ENCODE measurements at places on chromosomes 7 and 10.
A peak's percentile ranks its signal among the peaks of the same experiment; 100 is the strongest.

DNA sequence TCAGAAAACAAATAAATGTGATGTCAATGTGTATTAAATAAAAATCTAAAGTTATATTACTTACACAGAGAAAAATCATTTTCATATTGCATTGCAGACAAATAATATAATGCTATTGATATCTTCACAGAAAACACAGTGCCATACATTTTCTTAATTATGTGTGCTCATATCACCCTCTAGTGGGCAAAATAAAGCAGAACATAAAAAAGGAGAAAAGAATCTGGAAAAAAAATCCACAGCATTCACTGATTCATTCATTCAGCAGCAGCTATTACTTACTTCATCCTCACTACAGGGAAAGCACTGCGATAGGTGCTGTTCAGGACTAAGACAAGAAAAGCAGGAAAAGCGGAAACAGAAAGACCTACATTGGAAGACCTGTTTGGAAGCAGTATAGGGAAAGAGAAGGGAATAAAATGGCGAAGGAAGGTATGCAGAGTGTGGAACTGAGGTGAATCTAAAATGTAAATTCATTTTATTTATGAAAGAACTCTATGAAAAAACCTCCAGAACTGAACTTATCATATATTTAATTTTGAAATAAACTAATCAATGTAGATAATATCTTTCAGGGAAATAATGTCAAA, 73.2 kb downstream of the POT1 start:
- DNase-seq, result peak; percentile 43

DNA sequence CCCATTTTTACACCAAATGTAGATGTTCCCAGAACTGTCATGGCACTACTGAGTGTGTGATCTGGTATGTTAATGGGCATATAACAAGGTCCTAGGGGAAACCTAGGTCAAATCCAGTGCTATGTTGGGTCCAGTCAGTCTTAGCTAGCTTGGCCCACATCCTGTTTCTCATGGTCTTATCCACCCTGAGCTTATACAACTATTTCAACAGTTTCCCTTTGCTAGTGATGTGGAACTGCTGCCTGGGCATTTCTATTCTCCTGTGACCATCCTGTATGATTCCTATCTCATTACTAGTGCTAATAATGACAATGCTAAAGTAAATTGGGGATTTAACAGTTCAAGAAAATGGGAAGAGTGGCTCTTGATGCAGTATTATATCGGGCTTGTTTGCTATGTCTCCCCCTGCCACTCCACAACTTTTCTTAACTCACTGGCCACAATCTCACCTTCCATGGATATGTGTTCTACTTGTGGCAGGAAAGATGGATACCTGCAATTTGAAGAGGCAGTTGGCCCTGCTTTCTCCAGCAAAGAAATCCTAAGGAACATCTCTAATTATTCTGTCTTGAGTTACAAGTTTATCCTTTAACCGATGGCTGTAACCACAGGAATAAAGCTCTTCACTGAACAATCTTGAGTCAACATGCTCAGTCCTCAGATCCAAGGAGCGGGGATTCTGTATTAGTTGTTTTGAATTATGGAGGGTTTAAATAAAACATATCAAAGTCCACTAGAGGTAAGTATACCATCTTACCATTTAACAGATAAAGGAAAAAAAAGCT, 707.8 kb downstream of the XPNPEP1 start:
- no peak for DNase-seq

- peak; percentile 78 for DNase-seq
Observed at GRCh38 chr7:40721342-40721949, 586.6 kb downstream of the SUGCT start.

GRCh38 chr10:123391275-123392028, 237.2 kb downstream of the BUB3 start:
- DNase-seq, result no peak

DNA sequence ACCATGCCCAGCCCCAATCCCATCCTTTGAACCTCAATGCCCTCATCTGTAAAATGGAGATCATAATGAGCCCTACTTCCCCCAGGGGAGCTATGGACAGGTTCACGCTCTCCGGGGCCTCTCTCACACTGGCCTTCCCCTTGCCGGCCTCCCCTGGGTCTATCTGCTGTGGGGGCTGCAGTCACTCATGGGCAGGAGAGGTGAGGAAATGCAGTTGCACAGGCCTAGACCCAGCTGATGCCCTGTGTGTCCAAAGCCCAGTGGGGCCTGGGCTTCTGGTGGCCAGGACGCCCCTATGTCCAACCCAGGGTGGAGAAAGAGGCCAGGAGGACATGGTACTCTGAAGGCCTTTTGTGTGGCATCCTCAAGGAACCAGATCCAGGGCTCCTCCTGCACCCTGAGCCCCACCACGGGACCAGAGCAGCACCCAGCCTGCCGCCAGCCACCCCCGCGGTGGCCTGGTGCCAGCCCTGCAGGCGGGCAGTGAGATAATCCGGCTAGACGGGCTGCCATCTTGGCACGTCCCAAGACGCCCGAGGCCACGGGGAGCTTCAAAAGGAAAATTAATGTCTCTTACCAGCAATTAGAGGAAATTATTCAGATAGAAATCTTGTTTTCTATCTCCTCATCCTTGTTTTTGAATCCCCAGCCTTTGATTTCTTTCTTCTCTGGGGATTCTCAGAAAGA, 39.0 kb downstream of the MYL10 start:
- DNase-seq, result no peak

- DNase-seq, result no peak
Observed at GRCh38 chr10:15620836-15621515, 98.7 kb downstream of the ITGA8 start.

- DNase-seq, result no peak
Observed at GRCh38 chr7:93569189-93569588, 5.3 kb downstream of the CALCR start.

DNA sequence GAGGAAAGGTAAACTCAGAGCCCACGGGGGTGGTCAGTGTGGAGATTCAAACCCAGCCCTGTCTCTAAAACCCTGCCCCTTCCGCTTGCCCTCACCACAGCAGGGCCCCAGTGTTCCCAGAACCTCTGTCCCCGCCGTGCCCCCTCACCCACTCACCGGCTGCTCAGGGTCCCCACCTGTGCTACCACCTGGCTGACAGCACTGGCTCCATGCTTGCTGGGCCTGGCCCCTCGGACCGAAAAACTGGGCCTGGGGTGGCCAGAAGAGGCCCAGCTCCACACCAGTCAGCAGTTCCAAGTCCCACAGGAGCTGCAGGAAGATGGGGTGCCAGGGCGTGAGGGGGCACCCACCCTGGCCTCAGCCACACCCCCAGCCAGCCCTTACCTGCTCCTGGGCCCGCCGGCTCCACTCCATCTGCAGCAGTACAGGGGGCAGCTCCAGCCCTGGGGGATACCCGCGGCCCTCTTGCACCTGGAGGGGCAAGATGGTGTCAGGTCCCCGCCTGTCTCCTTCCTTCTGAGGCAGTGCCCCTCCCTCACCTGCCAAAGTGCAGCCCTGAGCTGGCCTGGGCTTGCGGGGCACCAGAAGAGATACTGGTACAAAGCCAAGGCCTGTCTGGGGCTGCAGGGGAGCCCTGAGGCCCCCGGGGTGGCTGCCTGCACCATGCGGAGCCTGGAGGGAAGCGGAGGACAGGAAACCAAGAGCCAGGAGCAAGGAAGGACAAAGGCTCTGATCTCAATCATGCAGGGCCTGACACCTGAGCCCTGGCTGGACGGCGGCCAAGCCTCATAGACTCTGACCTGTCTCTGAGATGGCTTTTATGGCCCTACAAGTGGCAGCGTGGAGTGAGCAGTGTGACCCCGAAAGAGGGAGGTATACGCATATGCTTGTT, 11.7 kb downstream of the ATP6V1F start:
- no peak for DNase-seq

DNA sequence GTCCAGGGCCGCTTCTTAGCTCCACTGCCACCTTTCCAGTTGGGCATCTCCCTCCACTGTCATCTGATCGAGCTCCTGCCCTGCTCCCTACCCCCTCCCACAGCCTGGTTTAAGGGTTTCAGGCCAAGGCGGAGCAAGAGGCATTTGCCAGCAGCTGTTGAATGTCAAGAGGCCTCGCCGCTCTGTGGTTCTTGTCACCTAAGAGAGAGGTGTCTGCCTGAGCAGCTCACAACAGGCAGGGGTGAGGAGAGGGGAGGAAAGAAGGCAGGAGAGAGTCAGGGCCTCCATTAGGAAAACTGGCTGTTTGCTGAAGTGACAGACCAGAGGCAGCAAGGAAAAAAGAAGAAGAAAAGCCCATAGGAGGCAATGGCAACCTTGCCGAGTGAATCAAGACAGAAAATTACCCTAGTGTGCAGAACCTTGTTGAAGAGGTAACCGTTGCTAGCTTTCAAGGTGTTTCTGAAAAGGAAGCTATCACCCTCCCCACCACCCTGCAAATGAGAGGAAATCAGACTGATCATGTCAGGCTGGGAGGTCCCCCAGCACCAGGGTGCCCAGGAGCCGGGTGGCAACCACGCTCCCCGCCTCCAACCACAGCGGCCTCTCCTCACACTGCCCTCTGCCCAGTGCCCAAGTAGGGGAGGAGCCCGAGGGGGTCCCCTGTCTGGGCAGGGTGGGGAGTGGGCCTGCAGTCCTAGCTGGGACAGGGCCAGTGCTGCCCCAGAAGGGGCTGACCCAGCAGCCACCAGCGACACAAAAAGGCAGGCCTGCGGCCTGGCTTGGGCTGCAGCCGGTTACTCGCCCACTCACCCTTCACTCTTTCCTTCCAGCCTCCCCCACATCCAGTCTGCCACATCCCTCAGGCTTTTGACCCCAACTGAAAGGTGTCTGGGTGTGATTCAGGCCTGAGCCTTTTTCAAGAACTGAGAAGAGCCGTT, 7.1 kb downstream of the GATA3 start:
- no peak for DNase-seq

DNA sequence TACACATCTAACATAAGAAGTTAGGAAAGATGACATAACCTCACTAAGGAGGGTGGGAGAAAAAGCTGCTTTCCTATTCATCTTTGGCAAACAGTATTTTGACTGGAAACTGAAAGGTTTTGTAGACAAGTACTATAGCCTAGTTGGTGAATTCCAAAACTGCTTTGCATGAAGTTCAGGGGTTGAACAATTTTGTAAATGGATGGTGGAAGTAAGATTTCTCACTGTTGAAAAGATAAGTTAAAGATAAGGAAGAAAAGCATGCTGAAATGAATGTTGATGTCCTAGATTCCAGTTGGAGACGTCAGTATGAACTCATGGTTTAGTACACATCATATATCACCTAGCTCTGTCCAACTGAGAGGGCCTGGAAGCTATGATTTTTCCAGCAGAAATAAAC, 159.1 kb upstream of the FEZF1 start:
- no peak for DNase-seq

GRCh38 chr10:12730809-12731519, 270.5 kb downstream of the CCDC3 start:
- DNase-seq, result no peak

DNA sequence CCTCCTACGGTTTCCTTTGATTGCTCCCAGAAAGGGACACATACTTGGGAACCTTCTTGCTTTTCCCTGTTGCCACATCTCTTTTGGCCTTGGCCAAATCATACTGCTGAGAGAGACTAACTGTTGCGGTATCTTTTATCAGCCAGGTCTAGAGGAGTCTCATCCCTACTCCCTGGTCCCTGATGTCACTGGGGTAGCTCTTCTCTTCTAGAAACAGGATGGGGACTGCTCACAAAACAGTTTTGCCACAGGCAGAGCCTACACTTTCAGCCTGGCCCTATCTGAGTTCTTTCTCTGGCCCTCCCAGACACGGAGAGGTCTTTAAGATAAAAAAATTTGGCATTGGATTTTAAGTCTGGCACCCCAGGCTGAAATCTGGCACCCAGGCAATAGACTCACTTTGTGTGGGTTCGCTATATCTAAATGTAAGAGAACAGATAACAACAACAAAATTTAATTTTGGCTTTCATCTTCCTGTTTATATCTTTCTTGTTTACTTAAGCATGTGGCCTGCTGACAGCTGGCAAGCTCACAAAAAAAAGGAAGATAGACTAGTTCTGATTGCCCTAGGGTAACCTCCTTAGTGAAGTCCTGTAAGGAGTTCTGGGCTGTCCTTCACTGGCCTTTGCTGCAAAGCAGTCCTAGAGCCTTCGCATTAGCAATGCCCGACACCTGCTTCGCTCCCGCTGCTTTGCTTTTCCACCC, 228.3 kb upstream of the NPVF start:
- DNase-seq, result no peak

GRCh38 chr7:104775531-104775930, 238.5 kb upstream of the KMT2E start:
- DNase-seq, result no peak

- no peak for DNase-seq
Observed at GRCh38 chr10:102648269-102648888, 4.1 kb downstream of the TRIM8 start.

GRCh38 chr7:105202616-105203015, 186.1 kb downstream of the SRPK2 start:
- DNase-seq, result no peak

GRCh38 chr7:28207486-28208158, 27.0 kb upstream of the JAZF1 start:
- DNase-seq, result no peak

DNA sequence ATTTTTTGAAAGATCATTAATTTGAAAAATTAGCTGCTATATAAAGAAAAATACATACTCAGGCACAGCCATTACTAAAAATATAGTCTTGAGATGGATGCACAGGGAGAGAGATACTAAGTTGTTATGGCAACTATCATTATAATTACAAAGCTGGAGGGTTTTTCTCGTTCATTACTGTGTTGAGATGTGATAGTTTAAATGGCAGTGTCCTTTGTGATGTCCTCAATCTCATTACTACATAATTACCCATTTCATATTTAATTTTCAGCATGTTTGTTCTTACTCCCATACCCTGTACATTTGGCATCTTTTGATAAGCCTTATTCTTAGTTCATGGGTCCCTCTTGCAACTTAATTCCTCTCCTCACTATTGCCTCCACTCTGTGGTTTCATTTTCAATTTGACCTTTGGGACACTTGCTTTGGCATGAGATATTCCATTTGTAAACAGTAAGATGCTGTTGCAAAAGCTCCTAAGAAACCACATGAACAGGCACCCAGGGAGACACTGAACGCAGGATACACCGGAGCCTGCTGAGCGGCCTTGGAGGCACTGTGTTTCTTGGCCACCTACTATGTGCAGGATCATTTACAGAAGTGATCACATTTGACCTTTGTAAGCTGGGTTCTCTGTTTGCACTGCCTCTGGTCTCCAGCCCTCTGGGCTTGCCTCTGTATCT, 4.8 kb upstream of the CPXM2 start:
- no peak for DNase-seq

- DNase-seq, result no peak
Observed at GRCh38 chr7:1661461-1661860, 8.6 kb upstream of the ELFN1 start.

GRCh38 chr10:127976701-127977356, 69.9 kb downstream of the PTPRE start:
- DNase-seq, result no peak

- peak; percentile 77 for DNase-seq
Observed at GRCh38 chr10:16945593-16945992, 128.4 kb upstream of the RSU1 start.

GRCh38 chr7:33698041-33698440, 207.3 kb upstream of the BMPER start:
- peak; percentile 31 for DNase-seq

GRCh38 chr10:118971876-118972275, 57.6 kb upstream of the NANOS1 start:
- no peak for DNase-seq

Data from fibroblast of skin of scalp (primary cell).